ENCODE measurements at places on chromosomes 3 and 15. TPM values are rescaled to one million over a fixed set of nuclear protein-coding genes. Genes with fewer than 3 reads are reported as not detected.

MELTF gene
- 5.3 TPM for total RNA-seq

MRAS gene
- total RNA-seq, result 314 TPM

QARS1 gene
- total RNA-seq, result 123 TPM

SLC12A8 gene
- 2.5 TPM for total RNA-seq

LCMT2 gene
- total RNA-seq, result 6.9 TPM

TCAIM gene
- 35.6 TPM for total RNA-seq

BCHE gene
- total RNA-seq, result 2.6 TPM

C3orf70 gene
- 12.9 TPM for total RNA-seq

GRK7 gene
- total RNA-seq, result not detected

SLC28A1 gene
- 0.45 TPM for total RNA-seq

PLA2G4D gene
- total RNA-seq, result not detected

RTP3 gene
- total RNA-seq, result not detected

MKRN3 gene
- total RNA-seq, result 2.3 TPM

SCG5 gene
- total RNA-seq, result 2.5 TPM

THAP10 gene
- 3.4 TPM for total RNA-seq

CD276 gene
- 47.0 TPM for total RNA-seq

NR1I2 gene
- not detected for total RNA-seq

GRIP2 gene
- 2.3 TPM for total RNA-seq

GPR176 gene
- 5.7 TPM for total RNA-seq

NDUFB4 gene
- 84.7 TPM for total RNA-seq

EBLN2 gene
- total RNA-seq, result 8.3 TPM

CCDC80 gene
- 143 TPM for total RNA-seq

CTXN2 gene
- not detected for total RNA-seq

LTK gene
- total RNA-seq, result 1.1 TPM

BTLA gene
- 0.45 TPM for total RNA-seq

IQCH gene
- total RNA-seq, result 2.1 TPM

Measured in sciatic nerve (tissue), 2 donors.